ENCODE measurements at places on chromosomes 16 and 17. TPM values are rescaled to one million over a fixed set of nuclear protein-coding genes. Genes with fewer than 3 reads are reported as not detected.

Gene USH1G
- total RNA-seq = not detected

Gene PIMREG
- total RNA-seq = 16.2 TPM

Gene TNFRSF13B
- not detected for total RNA-seq

Gene DOK4
- 26.5 TPM for total RNA-seq

Gene EMC8
- total RNA-seq = 50.5 TPM

Gene CES5A
- not detected for total RNA-seq

Gene CACNG5
- not detected for total RNA-seq

Gene GNGT2
- 4.6 TPM for total RNA-seq

Gene STH
- not detected for total RNA-seq

Gene MT1E
- 97.3 TPM for total RNA-seq

Gene HBQ1
- total RNA-seq = 1.1 TPM

Gene C1QTNF1
- total RNA-seq = 2.9 TPM

Gene SPNS2
- total RNA-seq = 36.3 TPM

Gene SLFN11
- total RNA-seq = 77.9 TPM

Gene EFCAB13
- 4.6 TPM for total RNA-seq

Gene SLC16A13
- 2.0 TPM for total RNA-seq

Gene CX3CL1
- 15.4 TPM for total RNA-seq

Gene RPA1
- 25.2 TPM for total RNA-seq

Gene BEAN1
- total RNA-seq = not detected

Gene C16orf96
- total RNA-seq = not detected

Gene ERBB2
- 2.8 TPM for total RNA-seq

Gene GRAPL
- 37.7 TPM for total RNA-seq

Gene TNFRSF17
- total RNA-seq = not detected

Gene PPP1R1B
- not detected for total RNA-seq

Gene SKAP1
- total RNA-seq = 0.65 TPM

Gene VPS9D1
- total RNA-seq = 8.0 TPM

Gene STAT5B
- total RNA-seq = 41.2 TPM

Gene PITPNM3
- total RNA-seq = 1.3 TPM

Gene SEZ6L2
- 0.67 TPM for total RNA-seq

Gene TEKT1
- not detected for total RNA-seq

Gene NPIPB9
- 4.1 TPM for total RNA-seq

Gene LPO
- total RNA-seq = not detected

Gene MT1A
- 1.7 TPM for total RNA-seq

Gene DNAH9
- not detected for total RNA-seq

Gene ZNF200
- total RNA-seq = 12.7 TPM

Gene NPIPA2
- 0.29 TPM for total RNA-seq

Gene TPPP3
- not detected for total RNA-seq

Gene SMTNL2
- total RNA-seq = not detected

Gene MPP3
- total RNA-seq = 5.9 TPM

Gene BIRC5
- total RNA-seq = 38.8 TPM

Gene HOXB9
- 1.7 TPM for total RNA-seq

Gene MT1G
- not detected for total RNA-seq

Gene HOXB1
- total RNA-seq = not detected

Gene SPOP
- 65.0 TPM for total RNA-seq

Gene ACSM2A
- total RNA-seq = not detected

Gene FZD2
- 0.38 TPM for total RNA-seq

Gene TBKBP1
- 15.4 TPM for total RNA-seq

Gene KRTAP3-1
- total RNA-seq = not detected

Gene RPH3AL
- total RNA-seq = 18.0 TPM

Gene ZNF750
- total RNA-seq = 0.10 TPM

Gene LRRC75A
- 2.9 TPM for total RNA-seq

Gene TP53TG3C
- not detected for total RNA-seq

Gene QRICH2
- 3.2 TPM for total RNA-seq

Gene BPTF
- 65.6 TPM for total RNA-seq

Gene CMTM1
- total RNA-seq = 3.1 TPM

Gene PDILT
- total RNA-seq = not detected
